Liver (tissue), 10 donors: ENCODE measurements at places on chromosomes 1 and 21. TPM values are rescaled to one million over a fixed set of nuclear protein-coding genes. Genes with fewer than 3 reads are reported as not detected.

RHCE gene
- 89.9 TPM for total RNA-seq

NCDN gene
- 4.4 TPM for total RNA-seq

TACSTD2 gene
- 0.61 TPM for total RNA-seq

RNU1-3 gene
- under 0.01 TPM for total RNA-seq

DNASE2B gene
- total RNA-seq = not detected

UBE2U gene
- not detected for total RNA-seq

PADI4 gene
- total RNA-seq = 6.1 TPM

ADAM30 gene
- not detected for total RNA-seq

DMBX1 gene
- not detected for total RNA-seq

GBP6 gene
- total RNA-seq = 0.08 TPM

HHIPL2 gene
- 0.25 TPM for total RNA-seq

FMOD gene
- total RNA-seq = 2.7 TPM
